Effector memory CD8-positive, alpha-beta T cell (primary cell): ENCODE measurements at places on chromosomes 12 and 14.

- no peak overlapping the region for H3K27ac ChIP-seq
- H3K4me3 ChIP-seq, result no peak overlapping the region
- H3K4me1 ChIP-seq, result peaks cover 16% of the 10 kb centered on the region
- DNase-seq, result no peak
- no peaks in the 10 kb centered on the region for H3K27me3 ChIP-seq
Measured at GRCh38 chr12:96425321-96425720, 25.1 kb upstream of the CDK17 start.

- H3K27me3 ChIP-seq, result peaks cover 8% of the 10 kb centered on the region
- peak within 1 kb of the TSS; percentile 86 for H3K4me3 ChIP-seq
- peak; percentile 34 for DNase-seq
Measured at GRCh38 chr12:459430-460258, at the start of gene B4GALNT3. Gene B4GALNT3, plus strand, starts transcription at chr12:459939. Its CDS starts 438 bp downstream, at chr12:460377.

DNA sequence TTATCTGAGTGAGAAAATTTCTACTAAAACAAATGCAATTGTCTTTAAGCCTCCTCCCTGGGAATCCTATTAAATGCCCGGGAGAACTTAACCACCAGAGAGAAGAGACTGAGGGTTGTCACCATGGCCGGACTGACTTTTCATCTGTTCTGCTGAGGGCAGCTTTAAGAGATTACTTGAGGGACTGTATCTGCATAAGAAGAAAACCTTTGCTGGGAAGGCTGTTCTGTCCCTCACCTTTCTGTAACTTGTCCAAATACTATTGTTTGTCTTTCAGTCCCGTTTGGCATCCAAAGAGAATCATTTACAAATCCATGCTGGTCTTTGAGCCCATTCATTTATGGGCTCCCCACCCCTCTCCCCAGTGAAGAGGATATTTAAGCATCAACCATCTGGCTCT, 306.3 kb upstream of the FLRT2 start:
- DNase-seq, result no peak
- no peak overlapping the region for H3K4me3 ChIP-seq
- H3K4me1 ChIP-seq, result no peaks in the 10 kb centered on the region
- H3K27ac ChIP-seq, result no peak overlapping the region

GRCh38 chr12:57127101-57127725, 1.1 kb upstream of the LRP1 start:
- H3K36me3 ChIP-seq, result peaks cover 5% of the 10 kb centered on the region
- H3K27ac ChIP-seq, result peak overlapping the region; percentile 64
- H3K27me3 ChIP-seq, result no peaks in the 10 kb centered on the region
- peaks cover 4% of the 10 kb centered on the region for H3K4me1 ChIP-seq
- peak; percentile 22 for DNase-seq

DNA sequence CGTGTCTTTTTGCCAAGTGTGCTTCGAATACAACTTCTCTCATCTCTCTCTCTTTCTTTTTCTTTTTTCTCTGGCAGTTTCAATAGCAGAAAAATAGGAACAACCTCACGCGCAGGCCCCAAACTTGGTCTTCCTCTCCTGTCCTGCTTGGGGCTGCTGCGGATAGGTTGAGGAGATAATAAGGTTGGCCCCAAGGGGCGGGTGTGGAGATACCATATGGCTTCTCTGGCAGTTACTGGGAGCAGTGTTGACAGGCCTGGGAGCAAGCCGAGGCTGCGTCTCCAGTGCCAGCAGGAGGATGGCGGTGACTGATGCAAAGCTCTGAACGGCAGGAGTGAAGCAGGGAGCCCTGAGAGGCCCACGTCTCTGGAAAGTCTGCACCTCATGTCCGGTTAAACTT, 89.5 kb upstream of the MANSC4 start:
- H3K27me3 ChIP-seq, result no peaks in the 10 kb centered on the region
- no peak overlapping the region for H3K27ac ChIP-seq
- no peak overlapping the region for H3K4me3 ChIP-seq
- no peak for DNase-seq
- H3K4me1 ChIP-seq, result no peaks in the 10 kb centered on the region
- H3K36me3 ChIP-seq, result peaks cover 3% of the 10 kb centered on the region
